ENCODE measurements at places on chromosomes 1 and 21.
A peak's percentile ranks its signal among the peaks of the same experiment; 100 is the strongest.

GRCh38 chr1:211606914-211607753 lies 28.2 kb upstream of the SLC30A1 start:
- DNase-seq = peak; percentile 30

DNA sequence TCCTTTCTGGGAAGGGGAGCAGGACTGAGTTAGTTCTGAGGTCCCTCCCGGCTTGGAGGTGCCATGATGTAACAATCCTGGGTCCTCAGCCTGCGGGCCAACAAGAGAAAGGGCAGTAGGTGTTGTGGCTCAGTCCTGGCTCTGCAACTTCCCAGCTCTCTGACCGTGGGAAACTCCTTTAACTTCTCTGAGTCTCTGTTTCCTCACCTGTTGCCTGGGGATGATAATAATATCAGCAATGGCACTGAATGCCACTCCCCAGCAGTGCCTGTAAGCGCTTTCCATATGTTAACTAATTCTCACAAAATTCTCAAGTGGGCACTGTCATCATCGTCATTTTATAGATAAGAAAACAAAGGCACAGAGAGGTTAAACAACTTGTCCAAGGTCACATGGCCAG lies 2.3 kb downstream of the PADI3 start:
- no peak for DNase-seq

DNA sequence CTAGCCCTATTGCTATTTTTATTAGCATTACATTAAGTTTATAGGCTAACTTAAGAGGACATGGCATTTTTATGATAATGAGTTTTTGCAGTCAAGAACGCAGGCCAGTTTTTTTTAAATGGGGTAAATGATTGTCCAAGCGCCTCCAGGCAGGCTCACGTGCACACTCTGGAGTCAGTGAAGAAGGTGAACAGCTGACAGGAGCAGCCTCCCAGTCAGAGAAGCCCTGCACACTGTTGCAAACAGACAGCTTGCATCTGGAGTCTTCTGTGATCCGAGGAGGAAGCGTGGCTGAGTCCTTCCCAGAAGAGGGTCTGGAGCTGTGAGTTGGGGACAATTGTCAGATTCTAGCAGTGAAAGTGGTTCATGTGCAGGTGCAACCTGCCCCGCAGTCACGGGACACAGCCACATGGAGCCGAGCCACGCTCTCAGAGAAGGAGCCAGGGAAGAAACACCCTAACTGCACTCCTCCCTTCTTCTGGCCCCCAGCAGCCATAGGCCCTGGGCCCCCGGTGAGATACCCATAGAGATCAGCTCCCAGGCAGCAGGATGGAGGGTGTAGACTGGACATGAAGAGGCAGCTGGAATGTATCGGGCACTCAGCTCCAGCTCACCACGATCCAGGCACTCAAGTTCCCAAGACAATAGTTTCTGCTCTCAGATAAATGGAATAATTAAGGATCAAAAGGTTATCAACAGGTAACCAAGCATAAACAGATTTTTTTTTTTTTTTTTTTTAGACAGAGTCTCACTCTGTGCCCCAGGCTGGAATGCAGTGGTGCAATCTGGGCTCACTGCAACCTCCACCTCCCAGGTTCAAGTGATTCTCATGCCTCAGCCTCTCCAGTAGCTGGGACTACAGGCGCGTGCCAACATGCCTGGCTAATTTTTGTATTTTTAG lies 26.4 kb downstream of the CAPN2 start:
- DNase-seq = no peak

DNA sequence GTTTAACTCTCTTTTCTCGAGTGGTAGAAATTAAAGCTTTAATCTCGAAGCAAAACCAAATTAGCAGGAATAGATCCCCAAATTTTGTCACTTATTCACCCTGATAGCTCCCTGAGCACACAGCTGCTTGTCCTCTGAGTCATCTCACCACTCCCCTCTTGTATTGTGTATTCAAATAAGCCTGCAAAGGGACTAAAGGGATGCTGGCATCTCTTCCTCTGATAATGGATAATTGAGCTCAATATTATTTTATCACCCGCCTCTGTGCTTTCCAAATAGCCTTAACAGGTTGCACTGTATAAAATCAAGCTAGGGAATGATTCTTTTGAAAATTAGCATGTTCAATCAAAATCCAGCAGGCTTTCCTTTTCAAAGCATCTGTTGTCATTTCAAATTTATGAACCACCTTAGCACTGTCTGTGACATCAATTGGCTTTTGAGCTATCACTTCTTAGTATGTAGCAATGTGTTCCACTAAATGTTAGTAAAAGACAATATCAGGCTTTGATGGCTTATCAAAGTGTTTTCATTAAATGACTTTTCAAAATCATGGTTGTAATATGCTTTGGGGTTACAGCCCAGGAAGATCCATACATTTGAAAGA lies 561.6 kb downstream of the PLA2G4A start:
- no peak for DNase-seq

- DNase-seq = no peak
Measured at GRCh38 chr1:90074566-90074965, 79.7 kb downstream of the ZNF326 start.

- DNase-seq = no peak
Measured at GRCh38 chr1:240914506-240914905, 302.6 kb upstream of the GREM2 start.

- DNase-seq = no peak
Measured at GRCh38 chr1:94579876-94580294, 38.3 kb upstream of the F3 start.

DNA sequence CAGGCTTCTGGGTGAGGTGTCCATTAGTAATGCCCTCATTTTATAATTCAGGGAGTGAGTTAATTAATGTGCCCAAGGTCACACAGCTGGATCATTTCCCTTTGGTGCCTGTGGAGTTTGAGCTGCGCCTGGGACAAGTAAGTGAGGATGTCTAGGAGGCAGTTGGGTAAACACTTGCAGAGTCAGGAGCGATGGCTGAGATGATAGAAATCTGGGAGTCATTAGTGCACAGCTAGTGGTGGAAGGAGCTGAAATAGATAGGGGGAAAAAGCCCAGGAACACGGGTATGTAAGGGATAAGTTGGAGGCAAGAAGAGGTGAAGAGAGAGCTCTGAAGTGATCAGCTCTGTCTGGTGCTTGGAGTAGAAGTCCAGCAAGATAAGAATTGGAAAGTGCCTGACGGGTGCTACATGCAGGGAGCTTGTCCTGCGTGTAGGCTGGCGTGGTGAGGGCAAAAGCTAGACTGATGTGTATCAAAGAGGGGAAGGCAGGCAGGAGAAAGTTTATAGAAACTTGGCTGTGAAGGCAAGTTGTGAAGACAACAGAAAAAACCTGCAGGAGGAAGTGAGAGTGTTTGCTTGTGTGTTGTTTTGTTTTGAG lies 1.7 kb upstream of the SCAF4 start:
- no peak for DNase-seq

DNA sequence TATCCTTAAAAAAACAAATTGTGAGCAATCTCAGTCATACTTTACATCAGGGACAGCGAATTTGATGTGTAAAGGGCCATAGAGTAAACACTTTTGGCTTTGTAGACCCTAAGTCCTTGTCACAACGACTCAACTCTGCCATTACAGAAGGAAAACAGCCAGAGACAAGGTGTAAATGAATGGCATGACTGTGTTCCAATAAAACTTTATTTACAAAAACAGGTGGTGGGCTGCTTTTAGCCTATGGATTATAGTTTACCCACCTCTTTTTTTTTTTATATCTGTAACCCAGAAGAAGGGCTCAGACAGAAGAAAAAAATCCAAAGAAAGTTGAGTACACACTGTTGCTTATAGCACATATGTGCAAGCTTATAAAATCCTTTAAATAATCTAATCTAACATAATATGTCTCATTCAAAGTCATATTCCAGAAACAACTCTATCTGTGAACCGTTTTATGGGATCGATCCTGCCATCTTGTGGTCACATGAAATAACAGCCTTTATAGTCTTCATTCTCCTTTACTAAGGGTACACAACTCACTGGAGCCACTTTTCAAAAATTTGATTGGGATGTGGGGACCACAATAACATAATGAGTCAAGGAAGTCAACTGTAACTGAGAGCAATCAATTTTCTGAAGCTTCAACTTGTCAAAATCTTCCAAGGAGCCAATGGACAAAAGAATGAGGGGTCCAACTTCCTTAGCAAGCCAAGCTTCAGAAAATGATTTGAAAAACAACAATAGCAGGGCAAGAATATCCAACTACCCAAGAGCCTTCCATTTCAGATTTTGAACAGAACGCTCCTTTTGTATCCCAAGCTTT lies 142.2 kb upstream of the KRTAP19-8 start:
- peak; percentile 59 for DNase-seq

DNA sequence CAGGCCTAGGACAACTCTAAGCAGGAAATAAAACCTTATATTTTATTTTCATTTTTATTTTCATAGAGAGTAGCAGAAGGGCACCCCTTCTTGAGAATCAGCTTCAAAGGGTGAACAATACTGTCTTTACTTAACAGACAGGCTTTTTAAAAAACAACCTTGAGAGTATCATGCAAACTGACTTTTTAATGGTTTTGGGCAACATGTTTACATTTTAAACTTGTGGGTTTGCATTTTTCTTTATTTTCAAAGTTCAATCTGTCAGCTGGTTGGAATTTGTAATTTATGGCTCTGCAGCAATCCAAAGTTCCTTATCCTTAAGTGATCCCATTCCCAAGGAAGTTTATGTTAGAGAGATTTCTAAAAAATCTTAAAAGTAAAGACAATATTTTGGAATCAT lies 392.3 kb upstream of the ADAMTS5 start:
- DNase-seq = no peak

GRCh38 chr1:244779410-244779809 lies 56.0 kb upstream of the COX20 start:
- no peak for DNase-seq

GRCh38 chr1:219927956-219928790 lies at the start of gene SLC30A10:
TSS of gene SLC30A10 (minus strand) at chr1:219928557. CDS start at chr1:219928440, 117 bp downstream.
- no peak for DNase-seq

DNA sequence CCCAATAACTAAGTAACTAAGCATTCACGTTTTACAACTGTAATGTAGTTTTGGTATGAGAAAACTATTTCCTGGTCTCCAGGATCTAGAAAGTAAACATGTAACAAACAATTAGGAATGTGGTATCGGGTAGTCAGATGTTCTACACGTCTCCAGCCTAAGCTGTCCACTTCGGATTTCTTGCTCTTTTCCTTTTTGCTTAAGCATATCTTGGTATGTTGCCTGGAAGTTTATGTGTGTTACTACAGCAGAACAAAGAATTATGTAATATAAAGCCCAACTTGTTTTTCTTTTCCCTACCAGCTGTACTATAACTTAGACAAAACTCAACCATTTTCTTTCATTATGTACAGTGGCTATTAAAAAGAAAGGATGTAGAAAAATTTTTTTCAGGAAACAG lies 20.4 kb upstream of the WARS2 start:
- no peak for DNase-seq

GRCh38 chr1:214050513-214051401 lies 63.0 kb downstream of the PROX1 start:
- DNase-seq = no peak

GRCh38 chr1:22044690-22045420 lies 7.7 kb upstream of the CDC42 start:
- DNase-seq = no peak

GRCh38 chr1:91900562-91900961 lies 14.6 kb upstream of the TGFBR3 start:
- no peak for DNase-seq

- DNase-seq = no peak
Measured at GRCh38 chr1:51663105-51663504, 46.2 kb downstream of the OSBPL9 start.

- no peak for DNase-seq
Measured at GRCh38 chr1:196091397-196092135, 516.7 kb downstream of the KCNT2 start.

- no peak for DNase-seq
Measured at GRCh38 chr1:214014730-214015129, 27.0 kb downstream of the PROX1 start.

- no peak for DNase-seq
Measured at GRCh38 chr1:45243476-45244343, 37.3 kb upstream of the ZSWIM5 start.

- no peak for DNase-seq
Measured at GRCh38 chr1:179803918-179804317, 60.8 kb downstream of the FAM163A start.

GRCh38 chr1:236468625-236469024 lies 55.2 kb upstream of the LGALS8 start:
- no peak for DNase-seq

GRCh38 chr1:21909286-21909759 lies 27.8 kb downstream of the HSPG2 start:
- DNase-seq = no peak

GRCh38 chr1:2403273-2403672 lies 9.1 kb downstream of the PEX10 start:
- no peak for DNase-seq

GRCh38 chr1:59214248-59215208 lies 82.4 kb upstream of the FGGY start:
- no peak for DNase-seq

DNA sequence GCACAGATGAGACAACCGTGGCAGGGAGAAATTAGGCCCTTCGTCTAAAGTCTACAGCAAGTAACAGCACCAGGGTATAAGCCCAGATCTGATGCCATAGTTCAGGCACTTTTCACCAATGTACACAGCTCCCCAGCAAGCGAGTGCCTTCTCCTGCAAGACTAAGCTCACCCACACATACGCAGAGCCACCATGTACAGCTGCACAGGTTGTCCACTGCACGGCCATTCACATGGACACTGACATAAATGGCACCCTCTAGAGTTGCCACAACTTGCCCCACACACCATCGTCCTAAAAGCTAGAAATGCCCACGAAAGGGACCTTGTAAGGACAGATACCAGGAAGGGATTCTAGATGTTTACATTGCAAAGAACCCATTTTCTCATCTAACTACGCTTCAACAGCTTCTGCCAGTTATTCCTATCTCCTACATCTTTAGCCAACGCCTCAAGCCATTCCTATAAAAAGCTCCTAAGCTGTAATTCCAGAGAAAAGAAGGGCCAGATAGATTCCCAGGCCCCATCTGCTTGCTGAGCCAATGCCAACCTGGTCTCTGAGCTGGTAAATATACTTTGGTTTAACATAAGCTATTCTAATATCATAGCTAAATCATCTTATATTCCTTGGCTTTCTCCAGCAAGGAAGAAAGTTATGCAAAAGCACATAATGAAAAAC lies 174.0 kb upstream of the KAZN start:
- DNase-seq = no peak

DNA sequence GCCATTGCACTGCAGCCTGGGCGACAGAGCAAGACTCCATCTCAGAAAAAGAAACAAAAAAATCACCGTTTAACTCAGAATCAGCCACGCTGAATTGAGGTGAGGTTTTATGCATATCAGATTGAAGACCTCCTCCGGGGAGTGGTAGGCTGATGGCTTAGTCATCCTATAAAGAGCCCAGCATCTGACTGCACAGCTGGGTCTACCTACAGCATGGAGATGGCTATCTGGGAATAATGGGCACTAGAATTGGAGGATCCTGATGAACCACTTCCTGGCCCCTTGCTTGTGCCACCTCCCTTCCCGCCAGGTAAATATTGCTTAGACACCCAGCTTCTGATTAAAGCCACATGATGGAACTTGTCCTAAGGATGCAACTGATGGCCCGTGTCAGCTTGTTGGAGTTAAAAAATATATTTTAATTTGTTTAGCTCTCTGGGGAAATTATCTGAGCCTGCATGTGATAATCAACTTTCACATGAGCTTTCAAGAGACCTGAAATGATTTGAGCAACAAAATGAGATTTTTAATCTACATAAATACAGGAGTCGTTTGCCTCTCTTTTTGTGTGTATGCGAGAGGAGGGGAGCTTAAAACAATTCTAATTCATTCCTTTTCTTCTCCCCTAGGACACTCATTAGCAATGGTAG lies 157.2 kb downstream of the KIF26B start:
- DNase-seq = no peak
